ENCODE measurements at places on chromosomes 3 and 15.

GRCh38 chr3:176785171-176785570 is 412.1 kb downstream of the TBL1XR1 start:
- DNase-seq = no peak

- DNase-seq = no peak
These were observed 566.0 kb downstream of the GBE1 start for GRCh38 chr3:81195478-81195877.

- no peak for DNase-seq
These were observed 43.9 kb downstream of the DGKG start for GRCh38 chr3:186318135-186318534.

GRCh38 chr3:8653800-8654408 is 9.3 kb upstream of the SSUH2 start:
- no peak for DNase-seq

DNA sequence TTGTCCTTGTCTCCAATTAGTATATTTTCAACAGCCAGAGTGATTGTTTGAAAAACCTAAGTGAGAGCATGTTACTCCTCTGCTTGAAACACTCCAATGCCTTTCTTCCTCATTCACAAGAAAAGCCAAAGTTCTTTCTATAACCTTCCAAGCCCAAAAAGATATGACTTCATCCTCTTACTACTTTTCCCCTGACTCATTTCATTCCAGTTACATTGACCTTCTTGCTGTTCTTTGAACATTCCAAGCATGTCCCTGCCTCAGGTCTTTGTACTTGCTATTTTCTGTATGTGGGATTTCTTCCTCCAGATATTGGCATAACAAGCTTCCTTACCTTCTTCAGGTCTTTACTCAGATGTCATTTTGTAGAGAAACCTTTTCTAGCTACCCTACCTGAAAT is 28.3 kb downstream of the EHHADH start:
- DNase-seq = no peak

DNA sequence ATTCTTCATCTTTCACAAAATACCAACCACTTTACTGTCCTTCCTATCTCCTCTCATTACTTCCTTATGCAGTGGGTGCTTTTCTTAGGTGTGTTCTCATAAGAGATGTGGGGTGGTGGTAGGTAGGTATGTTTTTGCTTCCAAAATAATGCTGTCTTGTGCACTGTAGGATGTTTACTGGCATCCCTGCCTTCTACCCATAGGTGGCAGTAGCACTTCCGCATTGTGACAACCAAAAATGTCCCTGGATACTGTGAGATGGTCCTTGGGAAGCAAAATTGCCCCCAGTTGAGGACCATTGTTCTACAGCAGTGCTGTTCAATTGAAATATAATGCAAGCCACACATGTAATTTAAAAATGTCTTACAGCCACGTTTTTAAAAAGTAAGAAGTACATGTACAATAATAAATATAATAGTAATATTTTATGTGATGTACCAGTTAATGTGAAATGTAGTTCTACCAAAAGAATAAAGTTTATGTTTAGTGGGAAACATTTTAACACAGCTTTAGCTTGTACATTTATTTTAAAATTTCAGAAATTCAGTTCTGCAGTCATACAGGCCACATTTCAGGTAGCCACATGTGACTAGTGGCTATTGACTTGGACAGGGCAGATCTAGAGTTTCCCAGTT is 75.2 kb downstream of the NEO1 start:
- DNase-seq = no peak

DNA sequence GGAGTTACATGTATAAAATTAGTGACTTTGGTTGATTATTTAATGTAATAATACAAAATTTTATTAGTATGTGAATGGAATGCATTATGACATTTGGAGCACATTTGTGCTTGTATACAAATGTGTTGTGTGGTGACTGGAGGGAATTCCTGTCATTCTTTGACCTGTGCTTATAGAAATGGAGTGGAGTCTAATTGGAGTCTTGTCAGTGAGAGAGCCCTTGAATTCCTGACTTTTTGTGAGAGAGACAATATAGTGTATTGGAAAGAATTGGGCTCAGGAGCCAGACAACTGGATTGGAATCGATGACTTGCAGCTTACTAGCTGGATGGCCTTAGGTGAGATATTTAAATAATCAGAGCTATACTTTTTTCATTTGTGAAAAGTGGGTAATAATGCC is 9.4 kb downstream of the TCF12 start:
- no peak for DNase-seq

DNA sequence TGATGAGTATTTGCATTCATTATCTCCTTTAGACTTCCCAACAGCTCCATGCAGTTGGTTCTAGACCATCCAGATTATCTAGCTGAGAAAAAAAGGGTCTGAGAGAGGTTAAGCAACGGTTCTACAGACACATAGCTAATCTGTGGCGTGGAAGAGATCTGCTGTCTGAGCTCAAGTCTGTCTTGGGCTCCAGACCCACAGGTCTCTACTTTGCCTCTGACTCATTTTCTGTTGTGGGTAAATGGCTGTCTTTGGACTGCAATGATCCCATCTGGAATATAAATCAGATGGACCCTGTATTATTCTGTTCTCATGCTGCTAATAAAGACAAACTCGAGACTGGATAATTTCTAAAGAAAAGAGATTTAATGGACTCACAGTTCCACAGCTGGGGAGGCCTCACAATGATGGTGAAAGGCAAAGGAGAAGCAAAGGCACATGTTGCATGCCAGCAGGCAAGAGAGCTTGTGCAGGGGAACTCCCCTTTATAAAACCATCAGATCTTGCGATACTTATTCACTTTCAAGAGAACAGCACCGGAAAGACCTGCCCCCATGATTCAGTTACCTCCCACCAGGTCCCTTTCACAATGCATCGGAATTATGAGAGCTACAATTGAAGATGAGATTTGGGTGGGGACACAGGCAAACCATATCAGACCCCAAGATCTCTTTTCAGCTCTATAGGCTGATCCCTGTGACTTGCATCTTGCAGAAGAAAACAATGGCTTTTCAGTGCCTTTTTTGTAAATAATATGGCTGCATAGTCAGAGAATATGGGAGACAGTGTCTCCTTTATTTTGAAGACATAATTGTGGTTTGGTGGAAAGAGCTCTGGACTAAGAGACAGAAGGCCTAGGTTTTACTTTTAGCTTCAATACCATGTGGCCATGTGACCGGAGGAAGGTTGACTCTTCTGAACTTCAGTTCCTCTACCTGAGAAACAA is 24.7 kb downstream of the CEMIP start:
- no peak for DNase-seq

DNA sequence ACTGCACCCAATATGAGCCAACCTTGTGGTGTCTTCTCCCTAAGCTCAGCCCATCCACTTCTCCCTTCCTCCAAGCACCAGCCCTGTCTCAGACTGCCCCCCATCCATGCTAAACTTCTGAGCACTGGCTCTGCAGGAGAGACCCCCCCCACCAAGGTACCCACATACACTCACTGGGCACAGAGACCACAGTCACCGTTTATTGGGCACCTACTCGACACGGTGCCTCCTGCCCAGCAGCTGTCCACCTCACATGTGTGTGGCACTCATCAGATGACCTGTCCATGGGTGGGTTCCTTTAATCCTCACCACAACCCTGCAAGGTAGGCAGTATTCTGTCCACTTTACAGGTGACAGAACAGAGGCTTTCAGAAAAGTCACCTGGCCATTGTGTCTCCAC is 22.3 kb upstream of the SFMBT1 start:
- DNase-seq = no peak

DNA sequence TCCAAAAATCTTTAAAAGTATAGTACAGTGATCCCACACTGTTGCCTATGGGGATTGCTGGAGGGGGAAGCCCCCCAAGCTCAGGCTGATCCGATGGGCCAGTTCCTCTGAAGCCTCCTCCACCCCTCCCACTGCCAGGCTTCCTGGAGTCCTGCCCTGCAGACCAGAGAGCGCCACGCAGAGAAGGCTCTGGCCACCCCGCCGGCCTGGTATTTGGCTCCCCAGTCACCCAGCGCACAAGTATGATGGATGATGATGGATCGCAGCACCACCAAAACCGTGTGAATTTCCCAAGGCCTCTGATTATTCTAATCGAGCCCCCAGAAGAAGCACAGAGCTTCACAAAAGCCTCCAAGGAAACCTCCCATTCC is 259.0 kb downstream of the MECOM start:
- DNase-seq = no peak

GRCh38 chr3:5520237-5520636 is 332.7 kb downstream of the EDEM1 start:
- DNase-seq = no peak

GRCh38 chr3:123483146-123483545 is 34.3 kb upstream of the ADCY5 start:
- DNase-seq = no peak

DNA sequence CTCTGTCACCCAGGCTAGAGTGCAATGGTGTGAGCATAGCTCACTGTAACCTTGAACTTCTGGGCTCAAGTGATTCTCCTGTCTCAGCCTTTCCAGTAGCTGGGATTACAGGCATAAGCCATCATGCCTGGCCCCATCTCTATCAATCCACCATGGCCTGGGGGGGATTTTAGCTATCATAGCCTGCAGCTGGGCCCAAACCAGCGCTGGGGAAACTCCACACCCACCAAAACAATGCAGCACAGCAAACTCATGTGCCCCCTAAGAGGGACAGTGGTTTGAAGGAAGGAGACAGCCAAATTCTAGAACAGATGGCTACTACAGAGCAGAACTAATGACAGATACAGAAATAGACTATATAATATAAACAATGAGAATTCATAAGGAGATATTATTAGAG is 13.8 kb upstream of the NSMCE3 start:
- no peak for DNase-seq

GRCh38 chr3:66035763-66036477 is 2.8 kb downstream of the MAGI1 start:
- no peak for DNase-seq

GRCh38 chr3:179695672-179696313 is 43.0 kb downstream of the USP13 start:
- DNase-seq = no peak

- no peak for DNase-seq
These were observed 635.8 kb downstream of the SQOR start for GRCh38 chr15:46270481-46271147.

DNA sequence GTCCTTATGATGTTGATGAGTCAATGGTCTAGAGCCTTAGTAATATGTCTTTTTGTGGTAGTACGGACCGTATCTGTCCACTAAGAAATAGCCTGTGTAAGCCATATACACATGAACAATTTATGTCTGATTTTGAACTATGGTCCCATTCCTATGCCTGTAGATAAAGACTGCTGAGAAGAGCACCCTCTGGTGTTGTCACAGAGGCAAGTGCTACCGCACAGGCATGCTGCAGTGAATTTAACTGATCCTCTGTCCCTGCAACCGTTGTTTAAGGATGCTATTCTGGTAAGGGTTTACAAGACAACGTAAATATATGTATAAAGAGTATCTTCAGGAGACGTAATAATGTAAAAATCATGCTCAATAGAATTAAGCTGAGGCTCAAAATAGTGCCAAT is 170.7 kb downstream of the UBE3A start:
- no peak for DNase-seq

GRCh38 chr3:140152851-140153639 is 218.1 kb downstream of the CLSTN2 start:
- no peak for DNase-seq

- no peak for DNase-seq
These were observed 67.5 kb upstream of the RPL32 start for GRCh38 chr3:12908859-12909258.

GRCh38 chr3:173529062-173529711 is 131.6 kb downstream of the NLGN1 start:
- no peak for DNase-seq

- DNase-seq = peak; percentile 7
These were observed 262.1 kb downstream of the IGSF11 start for GRCh38 chr3:118772547-118773011.

GRCh38 chr3:115825046-115825445 is 201.7 kb downstream of the GAP43 start:
- no peak for DNase-seq

DNA sequence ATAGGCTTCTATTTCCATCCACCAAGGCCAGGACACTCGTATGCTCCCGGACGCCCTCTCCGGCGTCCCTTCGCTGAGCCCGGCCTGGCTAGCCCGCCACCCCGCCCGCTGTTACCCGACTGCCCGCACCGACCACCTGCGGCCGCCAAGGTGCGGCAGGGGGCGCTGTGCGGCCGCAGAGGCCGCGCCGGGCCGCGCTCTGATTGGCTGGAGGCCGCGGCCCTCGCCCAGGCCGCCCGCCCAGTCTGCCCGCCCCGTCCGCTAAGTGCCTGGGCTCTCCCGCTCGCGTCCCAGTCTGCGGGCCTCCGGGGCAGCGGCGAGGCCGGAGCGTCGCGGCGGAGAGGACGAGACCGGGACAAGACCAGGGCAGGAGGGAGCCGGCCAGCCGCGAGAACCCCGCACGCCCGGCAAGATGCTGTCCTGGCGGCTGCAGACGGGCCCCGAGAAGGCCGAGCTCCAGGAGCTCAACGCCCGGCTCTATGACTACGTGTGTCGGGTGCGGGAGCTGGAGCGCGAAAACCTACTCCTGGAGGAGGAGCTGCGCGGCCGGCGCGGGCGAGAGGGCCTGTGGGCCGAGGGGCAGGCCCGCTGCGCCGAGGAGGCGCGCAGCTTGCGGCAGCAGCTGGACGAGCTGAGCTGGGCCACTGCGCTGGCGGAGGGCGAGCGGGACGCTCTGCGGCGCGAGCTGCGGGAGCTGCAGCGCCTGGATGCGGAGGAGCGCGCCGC is at the start of gene SYNM:
TSS of gene SYNM (plus strand) at position 293 of the 726 bp plus-strand sequence. CDS start at position 413, 120 bp downstream.
- DNase-seq = peak; percentile 65

DNA sequence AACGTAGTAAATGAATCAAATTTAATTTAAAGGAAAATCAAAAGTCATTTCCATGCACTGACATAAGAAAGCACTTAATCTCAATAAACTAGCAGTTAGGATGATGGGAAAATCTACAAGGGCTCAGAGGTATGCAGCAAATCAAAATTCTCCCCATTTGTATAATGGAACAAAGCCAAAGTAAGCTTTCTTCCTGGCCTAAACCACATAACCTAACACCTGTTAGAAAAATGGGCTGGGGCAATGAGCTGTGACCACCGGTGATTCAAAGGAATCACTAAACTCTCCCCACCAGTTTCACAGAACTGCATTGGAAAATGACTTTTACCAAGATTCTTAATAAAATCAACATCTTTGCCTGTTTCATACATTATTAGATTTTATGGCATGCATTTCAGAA is 1024.3 kb downstream of the FHIT start:
- DNase-seq = no peak

DNA sequence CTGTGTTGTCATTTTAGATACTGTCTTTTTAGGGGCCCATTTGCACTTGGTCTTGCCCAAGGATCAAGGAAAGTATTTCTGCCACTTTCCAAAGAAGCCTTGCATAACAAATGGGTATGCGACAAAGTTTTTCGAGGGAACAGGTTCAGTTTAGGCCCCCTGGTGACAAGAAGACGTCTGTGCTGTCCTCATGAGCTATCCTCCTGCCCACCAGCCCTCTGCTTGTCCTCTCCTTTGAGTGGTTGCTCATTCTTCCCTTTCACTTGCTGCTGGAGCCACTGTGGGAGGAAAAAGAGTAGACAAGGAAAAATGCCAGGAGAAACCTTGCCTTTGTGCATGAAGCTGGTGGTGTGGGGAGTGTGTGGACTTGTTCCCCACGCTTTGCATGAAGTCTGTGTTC is 171.9 kb downstream of the CACNA2D3 start:
- no peak for DNase-seq

- DNase-seq = no peak
These were observed 62.1 kb upstream of the IQSEC1 start for GRCh38 chr3:13135251-13135810.

Data from GM18507 (cell line).